ENCODE measurements at places on chromosomes 5 and 9. TPM values are rescaled to one million over a fixed set of nuclear protein-coding genes. Genes with fewer than 3 reads are reported as not detected.

GRCh38 chr5:147483961-147484707, 25.7 kb downstream of the DPYSL3 start:
- H3K27ac ChIP-seq = no peak overlapping the region
- no peak overlapping the region for H3K4me3 ChIP-seq
- no peak for DNase-seq
- no peaks in the 10 kb centered on the region for H3K4me1 ChIP-seq

DNA sequence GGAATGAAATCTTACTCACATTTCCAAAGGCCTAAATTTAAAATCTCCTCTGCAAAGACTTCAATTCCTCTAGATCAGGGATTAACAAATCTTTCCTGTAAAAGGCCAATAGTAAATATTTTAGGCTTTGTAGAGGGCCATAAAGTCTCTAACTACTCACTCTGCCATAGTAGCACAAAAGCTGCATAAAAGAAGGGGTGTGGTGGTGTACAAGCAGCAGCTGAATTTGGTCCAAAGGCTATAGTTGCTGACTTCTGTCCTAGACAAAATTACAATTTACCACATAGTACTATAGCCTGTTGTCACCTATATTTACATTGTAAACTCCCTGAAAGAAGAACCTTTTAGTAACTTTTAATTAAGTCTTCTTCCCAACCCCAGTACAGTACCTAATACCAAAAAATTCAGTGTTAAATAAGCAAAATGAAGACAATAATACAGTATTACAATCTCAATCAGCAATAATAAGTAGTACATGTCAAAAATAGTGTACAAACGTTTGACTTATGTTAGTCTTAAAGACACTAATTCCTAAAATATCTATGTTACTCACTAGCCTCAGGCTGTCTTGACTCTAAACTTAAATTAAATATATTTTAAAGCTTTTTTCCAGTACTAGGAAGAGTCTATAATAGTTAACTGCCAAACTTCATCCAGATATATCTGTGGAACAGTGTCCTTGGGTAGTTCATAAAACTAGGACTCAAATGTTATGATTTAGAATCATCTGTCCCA, 6.9 kb downstream of the CETN3 start:
- peaks cover 22% of the 10 kb centered on the region for H3K4me1 ChIP-seq
- no peak overlapping the region for H3K4me3 ChIP-seq
- H3K27ac ChIP-seq = no peak overlapping the region
- no peaks in the 10 kb centered on the region for H3K27me3 ChIP-seq

- peaks cover 3% of the 10 kb centered on the region for H3K27me3 ChIP-seq
- H3K36me3 ChIP-seq = no peaks in the 10 kb centered on the region
- H3K4me3 ChIP-seq = no peak overlapping the region
- H3K27ac ChIP-seq = no peak overlapping the region
Observed at GRCh38 chr5:6838736-6839135, 125.5 kb downstream of the TENT4A start.

- H3K4me3 ChIP-seq = no peak within 1 kb of the TSS
- no peak for DNase-seq
- H3K27me3 ChIP-seq = no peaks in the 10 kb centered on the region
- H3K36me3 ChIP-seq = no peaks in the 10 kb centered on the region
Observed at GRCh38 chr5:139462586-139463276, at the start of gene ECSCR. TSS of gene ECSCR (minus strand) at chr5:139462743. CDS start at chr5:139462670, 73 bp downstream.

DNA sequence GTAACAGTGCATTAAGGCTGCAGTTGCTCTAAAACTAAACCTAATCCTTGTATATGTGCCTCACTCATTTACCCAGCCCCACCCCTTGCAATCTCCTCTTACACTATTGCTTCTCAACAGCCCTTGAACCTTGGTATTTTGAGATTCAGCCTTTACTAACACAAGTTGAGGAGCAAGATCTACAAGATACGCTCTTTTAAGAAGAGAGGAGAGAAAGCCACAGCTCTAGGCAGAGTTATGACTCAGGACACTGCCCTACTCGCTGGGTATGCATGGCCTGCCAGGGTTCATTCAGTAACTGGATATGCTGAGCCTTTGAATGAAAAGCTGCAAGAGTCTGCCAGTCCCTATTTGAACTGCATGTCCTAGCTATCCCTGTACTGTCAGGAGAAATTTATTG, 219.5 kb downstream of the PCSK5 start:
- H3K4me1 ChIP-seq = no peaks in the 10 kb centered on the region
- H3K36me3 ChIP-seq = peaks cover 6% of the 10 kb centered on the region
- DNase-seq = no peak
- no peaks in the 10 kb centered on the region for H3K27me3 ChIP-seq

DNA sequence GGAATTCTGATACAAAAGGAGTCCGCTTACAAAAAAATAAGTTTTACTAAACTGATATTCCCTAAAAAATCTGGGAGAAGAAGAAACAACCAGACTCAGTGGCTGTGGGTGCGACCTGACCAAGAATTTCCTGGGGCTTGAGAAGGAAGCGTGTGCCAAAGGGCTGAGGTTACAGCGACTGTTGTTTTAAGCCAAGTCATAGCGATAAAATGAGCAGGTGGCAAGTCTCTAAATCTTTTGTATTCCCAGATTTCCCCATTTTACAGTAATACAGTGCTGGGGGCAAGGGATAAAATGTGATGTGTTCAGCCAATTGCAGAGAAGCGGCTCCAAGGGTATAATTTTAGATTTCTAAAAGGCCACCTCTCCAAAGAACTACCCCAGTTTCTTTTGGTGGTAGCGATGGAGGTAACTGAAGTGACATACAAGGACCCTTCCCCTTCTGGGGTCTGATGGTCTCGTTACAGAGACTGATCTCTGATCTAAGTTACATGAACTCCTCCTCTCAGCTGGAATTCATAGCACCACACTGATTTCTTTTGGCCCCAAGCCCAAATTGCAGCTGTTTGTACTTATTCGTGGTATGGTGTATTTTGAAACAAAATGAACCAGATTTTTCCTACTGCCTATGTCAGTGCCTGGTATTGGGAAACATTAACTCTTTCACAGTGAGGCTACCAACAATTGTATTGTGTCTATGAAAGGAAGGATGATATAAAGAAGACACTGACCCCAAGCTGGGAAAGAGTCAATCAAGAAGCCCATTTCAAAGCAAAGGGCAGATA, 41.6 kb downstream of the LPAR1 start:
- no peaks in the 10 kb centered on the region for H3K36me3 ChIP-seq
- H3K4me3 ChIP-seq = no peak overlapping the region
- DNase-seq = no peak
- peaks cover 2% of the 10 kb centered on the region for H3K27me3 ChIP-seq
- no peaks in the 10 kb centered on the region for H3K4me1 ChIP-seq

- peak; percentile 11 for DNase-seq
- H3K27me3 ChIP-seq = peaks cover 70% of the 10 kb centered on the region
- peaks cover 27% of the 10 kb centered on the region for H3K4me1 ChIP-seq
- H3K27ac ChIP-seq = no peak overlapping the region
- no peaks in the 10 kb centered on the region for H3K36me3 ChIP-seq
Observed at GRCh38 chr5:116573279-116573701, 1.3 kb downstream of the SEMA6A start.

GRCh38 chr9:94990897-94991561, 264.5 kb downstream of the AOPEP start:
- DNase-seq = no peak
- H3K4me1 ChIP-seq = no peaks in the 10 kb centered on the region
- no peak overlapping the region for H3K4me3 ChIP-seq
- no peak overlapping the region for H3K27ac ChIP-seq
- H3K27me3 ChIP-seq = no peaks in the 10 kb centered on the region
- H3K36me3 ChIP-seq = peaks cover 6% of the 10 kb centered on the region

GRCh38 chr5:66354422-66354821, 210.3 kb downstream of the SREK1 start:
- no peak overlapping the region for H3K27ac ChIP-seq
- no peaks in the 10 kb centered on the region for H3K36me3 ChIP-seq
- no peak for DNase-seq
- no peaks in the 10 kb centered on the region for H3K4me1 ChIP-seq
- H3K4me3 ChIP-seq = no peak overlapping the region

PCDHGA4 gene
- not detected for total RNA-seq

EDIL3 gene
- not detected for total RNA-seq

PCDHGB2 gene
- 0.11 TPM for total RNA-seq

ALDH1B1 gene
- 23.9 TPM for total RNA-seq
